Anterior cingulate cortex (tissue), 58 donors: ENCODE measurements at places on chromosomes 4 and X.
A peak's percentile ranks its signal among the peaks of the same experiment; 100 is the strongest.

- no peak for DNase-seq
These were observed 340.5 kb downstream of the GALNTL6 start for GRCh38 chr4:172153719-172154118.

DNA sequence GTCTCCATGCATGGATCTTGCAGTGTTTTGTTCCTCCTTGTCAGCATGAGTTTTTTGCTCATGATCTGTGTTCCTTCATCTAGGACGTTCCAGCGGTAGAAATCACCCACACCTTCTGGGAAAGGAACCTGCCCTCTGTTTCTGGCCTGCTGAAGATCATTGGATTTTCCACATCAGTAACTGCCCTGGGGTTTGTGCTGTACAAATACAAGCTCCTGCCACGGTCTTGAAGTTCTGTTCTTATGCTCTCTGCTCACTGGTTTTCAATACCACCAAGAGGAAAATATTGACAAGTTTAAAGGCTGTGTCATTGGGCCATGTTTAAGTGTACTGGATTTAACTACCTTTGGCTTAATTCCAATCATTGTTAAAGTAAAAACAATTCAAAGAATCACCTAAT, 88.2 kb downstream of the MAOA start:
- DNase-seq, result no peak

- no peak for DNase-seq
These were observed 185.2 kb downstream of the KLHL4 start for GRCh38 chrX:87702795-87703194.

- DNase-seq, result no peak
These were observed 130.2 kb downstream of the ELOVL6 start for GRCh38 chr4:110068248-110068647.

GRCh38 chr4:73734530-73735001, 5.8 kb upstream of the CXCL8 start:
- DNase-seq, result no peak

DNA sequence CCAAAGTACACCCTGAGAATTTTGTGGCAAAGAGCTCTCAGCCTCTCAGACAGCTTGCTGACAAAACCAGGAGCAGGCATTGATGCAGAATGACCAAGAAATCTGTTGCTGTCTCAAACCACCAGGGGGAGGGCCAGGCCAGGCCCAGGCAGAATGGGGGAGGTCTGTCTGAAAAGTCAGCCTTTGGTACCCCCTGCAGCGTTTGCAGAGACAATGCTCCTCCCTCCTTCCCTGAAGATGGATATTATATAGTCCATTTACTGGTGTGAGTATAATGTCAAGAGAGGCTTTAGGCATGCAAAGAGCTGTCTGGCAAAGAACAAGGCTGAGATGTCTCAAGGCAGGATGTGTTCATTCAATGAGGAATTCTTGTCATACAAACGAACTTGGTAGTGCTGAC, 52.9 kb upstream of the TRPC5OS start:
- DNase-seq, result peak; percentile 0

- DNase-seq, result no peak
These were observed 10.5 kb downstream of the ACSL1 start for GRCh38 chr4:184815046-184815877.

DNA sequence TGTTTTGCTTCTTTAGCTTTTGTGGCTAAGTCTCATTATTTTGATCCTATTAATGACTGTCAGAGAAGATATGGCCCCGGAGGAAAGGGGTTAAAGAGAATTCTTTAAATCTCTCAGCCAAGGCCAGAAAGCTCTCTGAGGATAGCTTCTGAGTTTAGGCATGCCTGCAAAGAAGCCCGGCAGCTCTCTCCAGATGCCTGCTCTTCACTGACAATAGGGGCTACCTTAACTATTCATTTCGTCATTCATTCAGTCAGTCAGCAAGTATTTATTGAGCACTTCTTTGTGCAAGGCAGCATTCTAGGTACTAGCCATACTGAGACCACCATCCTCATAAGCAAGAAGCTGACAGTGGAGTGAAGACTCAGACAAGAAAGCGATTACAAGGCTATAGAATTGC, 34.0 kb upstream of the BMP15 start:
- DNase-seq, result no peak

GRCh38 chr4:4419896-4420295, 33.0 kb downstream of the NSG1 start:
- DNase-seq, result no peak

DNA sequence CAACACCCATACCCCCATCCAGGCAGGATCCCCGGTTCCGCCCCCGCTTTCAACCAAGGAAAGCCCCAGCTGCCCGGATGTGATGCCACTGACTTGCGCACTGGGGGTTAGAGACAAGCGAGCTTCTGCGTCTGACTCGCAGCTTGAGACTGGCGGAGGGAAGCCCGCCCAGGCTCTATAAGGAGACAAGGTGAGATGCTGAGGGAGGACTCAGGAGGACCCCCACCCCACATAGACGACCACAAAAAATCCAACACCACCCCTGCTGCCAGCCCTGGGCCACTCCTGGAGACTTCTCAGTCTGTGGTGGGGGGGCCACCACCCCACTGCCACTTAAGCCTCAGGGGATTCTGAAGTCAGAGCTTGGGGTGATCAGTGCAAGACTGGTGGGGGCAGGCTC, at the start of gene MAGEA4:
TSS of gene MAGEA4 (plus strand) at position 110 of the 400 bp plus-strand sequence. CDS start 10,776 bp downstream, outside the sequence.
- DNase-seq, result no peak

DNA sequence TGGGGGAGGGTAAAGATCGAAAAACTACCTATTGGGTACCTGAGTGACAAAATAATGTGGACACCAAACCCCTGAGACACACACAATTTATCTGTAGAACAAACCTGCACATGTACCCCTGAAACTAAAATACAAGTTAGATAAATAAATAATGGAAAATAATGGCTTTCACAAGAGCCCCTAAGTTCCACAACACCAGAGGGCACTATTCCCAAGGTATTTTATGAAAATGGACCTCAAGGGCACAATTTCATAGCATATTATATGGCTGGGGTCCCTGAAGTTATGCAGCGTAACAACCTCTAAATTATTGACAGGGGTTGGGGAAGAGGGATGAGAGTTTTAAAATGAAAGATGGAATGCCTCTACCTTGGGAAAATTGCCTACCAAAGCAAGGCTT, 81.3 kb upstream of the TMEM33 start:
- no peak for DNase-seq

- DNase-seq, result no peak
These were observed 150.1 kb downstream of the HNRNPD start for GRCh38 chr4:82223715-82224114.

DNA sequence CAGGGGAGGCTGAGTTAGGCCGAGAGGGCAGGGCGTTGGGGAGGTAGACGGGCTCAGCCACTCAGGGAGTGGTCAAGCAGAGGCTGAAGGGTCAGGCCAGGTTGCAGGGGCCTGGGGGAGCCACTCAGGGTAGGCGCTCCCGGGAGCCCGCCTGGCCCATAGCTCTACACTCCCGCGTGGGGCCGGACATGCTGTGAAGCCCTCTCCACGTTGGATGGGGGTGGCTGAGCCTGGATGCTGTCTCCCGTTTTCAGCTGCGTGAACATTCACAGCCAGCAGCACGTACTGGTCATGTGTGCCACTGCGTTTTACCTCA, 14.0 kb upstream of the MSANTD1 start:
- DNase-seq, result no peak

GRCh38 chrX:22987452-22987851, 12.3 kb upstream of the DDX53 start:
- no peak for DNase-seq

DNA sequence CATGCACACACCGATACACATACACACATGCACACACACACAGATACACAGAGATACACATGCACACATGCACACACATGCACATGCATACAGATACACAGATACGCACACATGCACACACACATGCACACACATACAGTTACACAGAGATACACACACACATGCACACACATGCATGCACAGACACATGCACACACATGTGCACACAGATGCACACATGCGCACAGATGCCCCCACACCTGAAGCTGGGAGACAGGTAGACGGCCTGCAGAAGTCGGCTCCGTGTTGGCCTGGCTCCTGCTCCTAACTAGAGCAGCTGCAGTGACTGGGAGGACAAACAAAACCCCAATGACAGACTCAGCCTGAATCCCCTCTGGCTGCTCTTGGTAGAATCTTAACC, 46.8 kb downstream of the PSAPL1 start:
- no peak for DNase-seq

- no peak for DNase-seq
These were observed 37.6 kb upstream of the GLRA2 start for GRCh38 chrX:14491689-14492088.

DNA sequence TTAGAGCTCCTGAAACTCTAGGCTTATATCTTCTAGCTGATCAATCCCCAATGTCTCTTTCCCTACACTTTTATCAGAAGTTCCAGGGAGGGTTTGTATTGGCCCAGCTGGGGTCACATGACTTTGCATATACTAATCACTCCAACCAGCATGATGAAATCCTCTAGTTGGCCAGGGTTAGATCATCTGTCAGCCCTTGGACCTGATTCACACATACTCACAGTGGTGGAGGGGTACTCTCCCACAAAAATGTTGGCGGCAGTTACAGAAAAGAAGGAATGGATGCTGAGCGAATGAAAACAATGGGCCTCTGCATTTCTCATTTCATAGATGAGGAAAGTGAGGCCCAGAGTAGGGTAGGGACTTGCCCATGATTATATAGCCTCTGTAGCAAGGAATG, 151.1 kb downstream of the PJA1 start:
- DNase-seq, result no peak

DNA sequence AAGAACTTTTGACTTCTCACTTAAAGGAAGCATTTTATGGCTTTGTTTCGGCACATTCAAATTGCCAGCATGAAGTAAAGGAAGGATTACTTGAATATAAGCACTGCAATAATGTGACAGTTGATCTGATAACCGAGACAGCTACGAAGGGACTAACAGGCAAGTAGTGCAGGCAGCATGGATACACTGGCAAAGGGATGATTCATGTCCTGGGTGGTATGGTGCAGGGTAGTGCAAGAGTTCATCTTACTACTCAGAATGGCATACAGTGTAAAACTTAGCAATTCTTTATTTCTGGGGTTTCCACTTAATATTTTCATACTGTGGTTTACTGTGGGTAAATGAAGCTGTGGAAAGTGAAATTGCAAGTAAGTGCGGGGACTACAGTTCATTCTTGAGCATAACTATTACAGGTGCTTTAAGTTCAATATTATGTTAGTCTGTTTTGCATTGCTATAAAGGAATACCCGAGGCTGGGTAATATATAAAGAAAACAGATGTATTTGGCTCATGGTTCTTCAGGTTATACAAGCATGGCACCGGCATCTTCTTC, 611.8 kb downstream of the SPOCK3 start:
- no peak for DNase-seq

GRCh38 chrX:118865231-118865630, 41.6 kb downstream of the ZCCHC12 start:
- DNase-seq, result no peak

DNA sequence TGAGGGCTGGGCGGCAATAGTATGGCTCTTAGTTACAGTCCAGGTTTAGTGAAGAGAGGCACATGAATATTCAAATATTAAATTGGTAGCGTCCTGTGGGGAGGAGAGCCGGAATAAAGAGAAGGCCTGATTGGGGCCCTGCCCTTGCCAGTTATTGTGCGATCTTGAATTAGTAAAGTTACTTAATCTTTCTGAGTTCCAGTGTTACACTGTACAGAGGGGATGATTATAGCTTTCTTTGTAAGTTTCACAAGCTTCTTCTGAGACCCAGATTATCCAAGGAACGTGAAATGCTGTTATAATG, 1.2 kb downstream of the METAP1 start:
- no peak for DNase-seq

- DNase-seq, result no peak
These were observed 43.3 kb upstream of the AGA start for GRCh38 chr4:177485528-177485927.

- DNase-seq, result no peak
These were observed 105.9 kb downstream of the COL4A6 start for GRCh38 chrX:108332281-108332680.

DNA sequence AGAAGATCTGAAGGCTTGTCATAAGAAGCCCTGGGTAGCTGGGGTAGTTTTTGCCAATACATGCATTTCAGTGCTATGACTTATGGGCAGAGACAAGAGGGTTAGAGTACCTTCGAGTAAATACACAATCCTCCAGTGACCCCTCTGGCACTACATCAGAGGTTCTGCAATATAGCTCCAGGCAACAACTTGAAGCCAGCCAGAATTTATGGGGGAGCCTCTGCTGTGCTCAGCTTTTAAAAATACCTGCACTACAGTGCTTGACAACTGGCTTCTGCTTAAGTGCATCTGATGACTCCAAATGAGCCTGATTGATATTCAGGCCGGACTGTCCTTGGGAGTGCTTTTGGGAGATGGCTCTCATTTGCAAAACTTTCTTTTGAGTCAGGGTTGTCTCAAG, 44.9 kb upstream of the SMAD1 start:
- DNase-seq, result no peak

DNA sequence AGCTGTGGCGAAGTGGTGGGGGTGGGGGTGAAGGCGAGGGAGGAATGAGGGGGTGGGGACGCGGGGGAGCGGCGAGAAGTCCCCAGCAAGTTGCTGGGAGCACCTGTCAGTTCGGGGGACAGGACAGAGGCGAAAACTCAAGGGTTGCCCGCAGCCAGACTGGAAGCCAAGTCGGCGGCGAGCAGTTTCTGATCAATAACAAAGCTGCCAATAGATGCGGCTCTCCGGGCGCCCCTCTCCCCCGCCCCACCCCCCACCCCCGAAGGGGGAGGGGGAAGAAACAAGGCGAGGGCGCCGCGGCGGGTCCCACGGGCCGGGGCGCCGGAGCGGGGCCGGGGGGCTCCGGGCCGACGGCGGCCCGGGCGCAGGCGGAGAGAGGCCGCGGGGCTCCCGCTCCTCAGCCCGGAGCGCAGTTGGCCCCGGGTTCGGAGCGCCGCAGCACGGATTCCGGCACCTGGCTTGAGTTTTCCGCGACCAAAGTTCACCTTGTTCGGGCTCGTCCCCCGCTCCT, 379 bp downstream of the PDGFC start:
- peak; percentile 55 for DNase-seq

DNA sequence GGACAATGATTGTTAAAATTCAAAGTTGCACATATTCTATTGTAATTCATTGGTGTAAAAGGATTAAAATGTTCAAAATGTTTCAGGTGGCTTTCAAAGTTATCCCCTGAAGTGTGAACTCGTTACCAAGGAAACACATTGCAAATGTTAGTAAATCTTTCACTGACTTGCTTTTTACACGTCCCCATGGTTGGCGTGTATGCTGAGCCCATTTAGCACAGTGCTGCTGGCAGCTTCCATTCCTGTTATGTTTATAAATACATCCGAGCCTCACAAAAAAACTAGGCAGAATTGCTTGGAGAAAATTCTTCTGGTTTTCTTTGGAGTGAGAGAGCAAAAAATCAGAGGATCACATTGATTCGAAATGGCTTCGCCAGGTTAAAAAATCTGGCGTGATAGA, 105.9 kb upstream of the HPGD start:
- no peak for DNase-seq

GRCh38 chrX:11757719-11758399, at the start of gene MSL3:
Gene MSL3, plus strand, starts transcription at chrX:11758237. Its CDS starts 27 bp downstream, at chrX:11758264.
- peak; percentile 39 for DNase-seq

GRCh38 chr4:85398276-85398675, 76.7 kb upstream of the ARHGAP24 start:
- DNase-seq, result no peak

DNA sequence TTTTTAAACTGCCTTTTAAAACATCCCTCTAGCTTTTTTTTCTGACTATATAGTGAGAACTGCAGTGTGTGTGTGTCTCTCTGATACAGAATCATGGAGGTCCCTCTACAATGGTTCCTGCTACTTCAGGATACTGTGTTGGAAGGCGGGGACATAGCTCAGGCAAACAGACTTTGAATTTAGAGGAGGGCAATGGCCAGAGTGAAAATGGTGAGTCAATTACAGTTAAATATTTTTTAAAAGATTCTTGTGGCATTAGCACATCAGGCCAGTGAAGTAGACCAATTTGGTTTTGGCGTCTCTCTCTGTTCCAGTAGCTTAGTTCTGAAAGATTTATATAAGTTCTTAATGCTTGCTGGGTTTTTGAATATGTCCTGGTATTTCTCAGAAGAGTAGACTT, 47.1 kb downstream of the ALG13 start:
- no peak for DNase-seq
